ENCODE measurements at places on chromosomes 3 and 15. TPM values are rescaled to one million over a fixed set of nuclear protein-coding genes. Genes with fewer than 3 reads are reported as not detected.

LARP6 gene
- 45.5 TPM for total RNA-seq

DNA sequence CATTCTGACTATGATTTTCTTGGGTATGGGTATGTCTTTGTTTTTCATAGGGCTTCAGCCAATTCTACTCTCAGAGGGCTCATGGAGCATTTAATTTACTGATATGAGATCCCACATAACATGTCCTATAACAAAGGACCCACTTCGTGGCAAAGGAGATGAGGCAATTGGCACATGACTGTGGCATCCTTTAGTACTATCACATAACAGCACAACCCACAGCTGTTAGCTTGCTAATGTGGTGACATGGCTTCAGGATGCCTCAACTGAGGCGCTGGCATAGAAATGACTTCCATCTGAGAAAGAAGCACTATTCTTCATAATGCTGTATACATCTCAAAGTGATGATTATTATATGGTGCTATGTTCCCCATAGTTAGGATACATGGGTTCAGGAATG, 48.1 kb upstream of the RFX7 start:
- no peak for DNase-seq

DNA sequence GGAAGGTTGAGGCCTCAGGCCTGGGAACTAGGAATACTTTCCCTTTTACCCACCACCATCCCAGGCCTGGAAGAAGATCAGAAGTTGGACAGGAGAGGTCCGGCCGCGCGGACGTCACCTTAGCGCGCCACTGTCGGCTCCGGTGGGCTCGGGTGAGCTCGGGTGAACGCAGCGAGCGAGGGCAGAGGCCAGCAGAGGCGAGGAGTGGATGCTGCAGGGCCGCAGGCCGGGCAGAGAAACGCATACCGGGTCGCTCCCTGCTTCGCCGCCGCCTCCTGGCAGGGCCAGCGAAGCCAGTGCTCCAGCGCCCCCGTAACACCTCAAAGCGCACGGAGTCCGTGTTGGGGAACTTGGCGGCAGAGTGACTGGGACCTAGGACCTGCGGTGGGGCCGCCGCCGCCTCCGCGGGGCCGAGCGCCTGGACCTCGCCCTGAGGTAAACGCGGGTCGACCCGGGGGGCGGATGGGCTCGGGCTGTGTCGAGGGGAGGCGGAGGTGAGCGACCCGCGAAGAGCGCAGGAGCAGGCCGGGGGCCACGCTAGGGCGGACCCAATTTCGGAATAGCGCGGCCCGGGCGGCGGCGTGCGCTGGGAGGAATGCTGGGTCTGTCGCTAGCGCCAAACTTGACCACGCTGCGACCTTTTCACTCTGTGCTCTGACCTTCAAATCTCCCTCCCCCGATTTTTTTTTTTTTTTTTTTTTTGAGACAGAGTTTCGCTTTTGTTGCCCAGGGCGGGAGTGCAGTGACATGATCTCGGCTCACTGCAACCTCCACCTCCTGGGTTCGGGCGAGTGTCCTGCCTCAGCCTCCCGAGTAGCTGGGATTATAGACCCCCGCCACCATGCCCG, 1.6 kb downstream of the CYP11A1 start:
- DNase-seq, result no peak

GRCh38 chr15:39974656-39975230, 40.8 kb downstream of the EIF2AK4 start:
- DNase-seq, result no peak

DNA sequence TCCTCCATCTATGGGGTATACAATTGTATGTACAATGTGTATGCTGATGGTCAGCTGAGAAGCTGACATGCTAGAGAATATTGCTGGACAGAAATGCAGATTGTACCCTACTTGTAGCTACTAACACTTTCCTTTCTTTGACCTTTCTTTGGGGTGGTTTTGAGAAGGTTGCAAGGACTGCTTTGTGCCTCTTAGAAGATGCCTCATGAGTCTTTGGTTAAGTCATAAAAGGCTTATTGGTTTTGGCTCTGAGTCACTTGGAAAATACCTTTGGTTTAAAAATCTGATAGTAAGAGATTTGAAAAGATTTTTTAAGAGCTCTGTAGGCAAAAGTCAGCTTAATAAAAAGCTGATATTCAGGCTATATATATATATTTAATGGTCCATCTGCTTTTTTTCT, 71.5 kb downstream of the ZMAT3 start:
- DNase-seq, result no peak

GRCh38 chr15:72070817-72071447, 47.0 kb downstream of the MYO9A start:
- DNase-seq, result no peak

GRCh38 chr3:11784971-11785377, 61.7 kb downstream of the TAMM41 start:
- no peak for DNase-seq

GRCh38 chr3:15032650-15033049, 32.5 kb downstream of the MRPS25 start:
- no peak for DNase-seq

Measured in H4 (cell line).